ENCODE measurements at places on chromosomes 1 and 21. TPM values are rescaled to one million over a fixed set of nuclear protein-coding genes. Genes with fewer than 3 reads are reported as not detected.

- no peaks in the 10 kb centered on the region for H3K27me3 ChIP-seq
- DNase-seq: no peak
- H3K36me3 ChIP-seq: no peaks in the 10 kb centered on the region
- no peak overlapping the region for H3K27ac ChIP-seq
- H3K4me1 ChIP-seq: no peaks in the 10 kb centered on the region
These were observed 164.7 kb upstream of the RGS18 start for GRCh38 chr1:191993549-191993948.

DNA sequence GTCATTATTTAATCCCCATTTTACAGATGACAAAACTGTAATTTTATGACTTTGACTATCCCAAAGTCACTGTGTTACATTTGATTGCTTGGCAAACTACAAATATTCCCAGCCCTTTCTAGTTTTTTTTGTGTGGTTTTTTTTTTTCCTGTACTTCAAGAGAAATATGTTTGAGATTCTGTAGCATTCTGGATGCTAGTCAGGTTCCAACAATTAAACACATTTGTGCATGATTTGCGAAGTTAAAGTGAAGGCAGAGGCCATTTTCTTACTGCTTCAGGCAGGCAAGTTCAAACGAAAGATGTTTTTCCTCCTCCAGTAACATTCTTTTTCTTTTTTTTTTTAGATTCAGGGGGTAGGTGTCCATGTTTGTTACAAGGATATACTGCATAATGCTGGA lies 107.9 kb upstream of the SERTAD4 start:
- H3K27ac ChIP-seq: no peak overlapping the region
- no peaks in the 10 kb centered on the region for H3K36me3 ChIP-seq
- H3K4me3 ChIP-seq: no peak overlapping the region
- H3K4me1 ChIP-seq: no peaks in the 10 kb centered on the region
- DNase-seq: no peak
- H3K27me3 ChIP-seq: no peaks in the 10 kb centered on the region

The LDLRAD1 gene
- total RNA-seq: not detected

DNA sequence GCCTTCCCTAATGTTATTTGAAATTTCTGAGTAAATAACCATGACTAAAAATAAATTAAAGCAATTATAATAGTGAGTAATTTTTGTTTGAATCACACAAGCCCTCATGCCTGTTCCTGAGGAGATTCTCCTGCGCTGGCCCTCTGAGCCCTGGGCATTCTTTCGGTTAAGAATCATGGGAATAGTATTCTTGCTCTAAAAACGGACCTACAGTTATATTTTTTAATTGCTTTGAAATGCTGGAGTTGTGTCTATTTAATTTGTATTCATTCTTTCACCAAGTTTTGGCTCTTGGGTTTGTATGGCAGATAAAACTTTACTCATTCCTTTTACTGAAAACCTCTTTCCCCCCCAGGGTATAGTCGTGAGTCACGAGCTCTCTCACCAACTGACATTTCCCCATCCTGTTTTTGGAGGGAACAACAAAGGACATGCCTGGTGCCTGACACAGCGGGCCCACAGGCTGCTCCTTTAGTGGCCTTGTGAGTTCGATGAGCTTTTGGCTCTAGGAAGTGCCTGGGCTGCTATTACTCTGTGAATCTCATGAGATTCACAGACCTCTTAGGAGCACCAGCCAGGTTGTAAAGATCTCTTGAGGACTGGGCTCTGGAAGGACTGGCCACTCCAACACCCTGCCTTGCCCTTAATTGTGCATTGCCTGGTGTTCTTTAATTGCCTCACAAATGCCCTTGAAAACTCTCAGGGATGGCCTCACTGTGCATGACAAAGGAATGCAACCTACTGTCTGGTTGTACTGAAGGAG lies 58.6 kb downstream of the DDR2 start:
- H3K4me1 ChIP-seq: no peaks in the 10 kb centered on the region
- DNase-seq: no peak
- H3K27me3 ChIP-seq: no peaks in the 10 kb centered on the region
- H3K36me3 ChIP-seq: no peaks in the 10 kb centered on the region

The GRIK1 gene
- total RNA-seq: not detected

The ERICH3 gene
- total RNA-seq: 0.46 TPM

DNA sequence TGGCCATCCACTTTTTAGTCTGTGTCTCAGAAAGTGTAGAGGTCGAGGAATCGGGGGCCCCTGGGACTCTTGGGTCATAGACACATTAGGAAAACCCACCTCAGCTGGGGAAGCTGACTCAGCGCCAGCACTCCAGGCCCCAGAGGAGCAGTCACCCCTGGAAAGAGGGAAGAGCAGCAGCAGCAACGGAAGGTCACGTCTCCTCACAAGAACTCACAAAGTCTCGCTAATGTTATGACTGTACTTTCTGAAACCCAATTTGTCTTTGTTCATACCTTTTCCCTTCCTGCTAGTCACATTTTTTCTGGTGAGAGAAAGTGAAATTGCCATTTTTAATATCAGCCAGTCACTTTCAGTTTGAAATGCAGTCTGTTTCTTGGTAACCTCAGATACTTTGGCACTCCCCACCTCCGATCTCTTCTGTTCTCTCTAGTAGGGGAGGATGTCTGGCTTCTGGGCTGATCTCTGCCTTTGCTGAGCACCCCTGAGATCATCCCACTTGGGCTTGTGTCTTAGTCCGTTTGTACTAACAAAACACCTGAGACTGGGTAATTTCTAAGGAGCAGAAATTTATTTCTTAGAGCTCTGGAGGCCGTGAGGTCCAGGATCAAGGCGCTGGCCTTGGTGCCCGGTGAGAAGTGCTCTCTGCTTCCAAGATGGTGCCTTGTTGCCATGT lies 6.0 kb upstream of the NLRP3 start:
- H3K27me3 ChIP-seq: no peaks in the 10 kb centered on the region
- H3K4me1 ChIP-seq: peaks cover 23% of the 10 kb centered on the region
- H3K27ac ChIP-seq: no peak overlapping the region
- no peaks in the 10 kb centered on the region for H3K36me3 ChIP-seq
- no peak for DNase-seq

DNA sequence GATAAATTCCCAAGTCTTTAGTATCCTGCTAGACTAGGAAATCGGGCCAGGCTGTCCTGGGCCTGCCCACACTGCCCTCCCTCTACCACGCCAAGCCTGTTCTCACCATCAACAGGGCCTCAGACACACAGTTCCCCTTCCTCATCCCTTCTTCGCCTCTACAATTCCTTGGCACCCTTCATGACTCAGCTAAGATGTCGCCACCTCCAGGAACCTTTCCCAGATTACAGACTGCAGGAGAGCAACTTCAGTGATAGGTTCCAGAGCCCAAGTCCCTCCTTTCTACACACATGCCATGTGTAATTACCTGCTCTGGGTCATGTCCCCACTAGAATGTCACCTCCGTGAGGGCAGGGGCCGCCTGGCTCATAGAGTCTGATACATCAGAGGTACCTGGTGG lies 3.3 kb downstream of the RIMS3 start:
- no peak overlapping the region for H3K4me3 ChIP-seq
- H3K36me3 ChIP-seq: no peaks in the 10 kb centered on the region
- H3K4me1 ChIP-seq: peaks cover 18% of the 10 kb centered on the region
- no peak for DNase-seq

GRCh38 chr1:173337126-173337525 lies 130.0 kb upstream of the TNFSF4 start:
- no peak overlapping the region for H3K27ac ChIP-seq
- no peak for DNase-seq
- no peaks in the 10 kb centered on the region for H3K27me3 ChIP-seq

GRCh38 chr1:164745736-164746135 lies 186.8 kb downstream of the PBX1 start:
- H3K27me3 ChIP-seq: no peaks in the 10 kb centered on the region
- H3K4me3 ChIP-seq: no peak overlapping the region
- no peak for DNase-seq
- H3K27ac ChIP-seq: no peak overlapping the region
- no peaks in the 10 kb centered on the region for H3K4me1 ChIP-seq
- H3K36me3 ChIP-seq: no peaks in the 10 kb centered on the region

DNA sequence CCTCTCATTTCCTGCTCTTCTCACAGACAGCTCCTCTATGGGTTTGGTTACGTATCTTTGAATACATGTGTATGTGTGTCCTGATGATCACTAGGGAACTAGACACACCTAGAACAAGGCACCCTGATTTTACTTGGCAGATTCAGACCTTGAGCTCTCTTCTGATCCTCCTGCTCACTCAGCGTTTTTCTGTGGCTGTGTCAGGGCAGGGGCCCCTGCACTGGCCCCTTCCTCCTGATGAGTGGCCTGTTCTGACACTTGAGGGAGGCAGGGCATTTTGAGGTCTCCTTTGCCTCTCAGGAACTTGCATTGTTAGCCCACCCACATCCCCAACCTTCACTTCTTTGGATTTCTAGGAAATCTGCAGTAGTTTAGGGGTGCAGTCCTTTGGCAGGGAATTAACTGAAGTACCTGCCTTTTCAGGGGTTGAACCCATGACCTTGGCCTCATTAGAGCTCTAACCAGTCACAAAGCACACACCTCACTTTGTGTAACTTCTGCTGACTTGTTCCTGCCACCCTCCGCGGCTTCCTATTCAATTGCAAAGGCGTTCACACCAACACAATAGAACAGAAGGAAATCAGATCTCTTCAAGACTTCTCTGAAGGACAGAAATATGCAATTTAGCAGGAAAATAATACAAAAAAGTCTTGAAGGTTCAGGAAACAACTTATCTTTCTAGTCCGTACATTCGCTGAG lies 8.8 kb downstream of the SMYD2 start:
- no peak for DNase-seq
- H3K27ac ChIP-seq: no peak overlapping the region
- no peak overlapping the region for H3K4me3 ChIP-seq
- H3K27me3 ChIP-seq: no peaks in the 10 kb centered on the region

DNA sequence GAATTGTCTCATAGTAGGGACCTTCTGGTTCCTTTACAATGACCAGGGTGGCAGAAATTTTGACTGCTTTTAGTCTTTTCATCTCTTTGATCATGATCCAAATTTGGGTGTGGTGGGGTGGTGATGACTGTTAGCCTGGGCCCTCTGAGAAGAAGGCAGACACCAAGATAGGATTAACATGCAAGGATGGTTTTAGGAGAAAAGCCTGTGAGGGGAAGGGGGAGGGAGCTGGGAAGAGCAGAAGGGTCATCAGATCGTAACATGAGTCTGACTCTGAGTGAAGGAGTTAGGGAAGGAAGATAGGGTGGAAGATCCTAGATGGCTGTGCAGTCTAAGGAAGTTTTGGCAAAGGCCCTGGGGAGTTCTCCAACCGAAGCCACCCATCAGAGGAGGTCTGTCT lies 28.5 kb upstream of the CAMSAP2 start:
- H3K27ac ChIP-seq: no peak overlapping the region
- no peak for DNase-seq
- no peaks in the 10 kb centered on the region for H3K36me3 ChIP-seq
- H3K4me3 ChIP-seq: no peak overlapping the region

DNA sequence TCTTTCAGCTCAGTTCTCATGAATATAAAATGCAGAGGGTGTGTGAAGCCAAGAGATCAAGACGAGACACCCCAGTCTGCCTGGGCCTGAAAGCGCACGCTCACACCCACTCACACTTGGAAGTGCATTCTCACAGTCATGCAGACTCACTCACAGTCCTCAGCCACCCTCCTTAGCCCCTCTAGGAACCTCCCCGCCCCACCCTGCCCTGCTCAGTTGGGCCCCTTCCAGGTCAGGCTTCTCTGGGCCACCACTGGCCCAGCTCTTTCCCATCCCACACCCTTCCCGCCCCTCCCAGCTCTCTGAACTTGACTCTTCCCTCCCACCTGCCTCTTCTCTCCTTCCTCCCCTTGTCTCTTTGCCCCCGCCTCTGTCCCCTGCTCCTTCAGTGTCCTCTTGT lies 93.8 kb downstream of the EPHB2 start:
- H3K4me1 ChIP-seq: no peaks in the 10 kb centered on the region
- H3K27me3 ChIP-seq: no peaks in the 10 kb centered on the region
- no peak for DNase-seq

DNA sequence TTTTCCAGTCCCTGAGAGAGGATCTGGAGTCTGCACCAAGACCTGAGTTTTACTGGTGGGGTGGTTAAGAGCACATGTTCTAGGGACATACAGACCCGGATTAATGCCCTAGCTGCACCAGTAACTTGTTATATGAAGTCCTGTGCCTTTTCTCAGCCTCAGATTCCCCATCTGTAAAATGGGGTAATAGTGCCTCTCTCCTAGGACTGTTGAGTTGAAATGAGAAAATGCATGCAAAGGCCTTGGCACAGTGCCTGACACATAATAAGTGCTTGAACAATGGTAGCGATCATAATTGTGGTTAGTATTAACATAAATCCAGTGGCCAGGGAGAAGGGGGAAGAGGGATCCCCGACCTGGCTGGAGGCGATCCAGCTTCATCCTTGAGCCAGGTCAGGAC lies 12.3 kb downstream of the AHDC1 start:
- H3K27ac ChIP-seq: no peak overlapping the region
- no peak overlapping the region for H3K4me3 ChIP-seq
- H3K36me3 ChIP-seq: no peaks in the 10 kb centered on the region
- DNase-seq: no peak

The FCRL2 gene
- 81.0 TPM for total RNA-seq

The FALEC gene
- 2.6 TPM for total RNA-seq

- H3K4me1 ChIP-seq: peaks cover 68% of the 10 kb centered on the region
- H3K27ac ChIP-seq: peak overlapping the region; percentile 62
- H3K36me3 ChIP-seq: peaks cover 69% of the 10 kb centered on the region
- H3K4me3 ChIP-seq: no peak overlapping the region
- no peak for DNase-seq
- H3K27me3 ChIP-seq: no peaks in the 10 kb centered on the region
These were observed 94.4 kb downstream of the ITPKB start for GRCh38 chr1:226644541-226645176.

- H3K36me3 ChIP-seq: no peaks in the 10 kb centered on the region
- DNase-seq: no peak
- no peak overlapping the region for H3K4me3 ChIP-seq
- no peaks in the 10 kb centered on the region for H3K27me3 ChIP-seq
These were observed 11.6 kb downstream of the PEF1 start for GRCh38 chr1:31633117-31633516.

DNA sequence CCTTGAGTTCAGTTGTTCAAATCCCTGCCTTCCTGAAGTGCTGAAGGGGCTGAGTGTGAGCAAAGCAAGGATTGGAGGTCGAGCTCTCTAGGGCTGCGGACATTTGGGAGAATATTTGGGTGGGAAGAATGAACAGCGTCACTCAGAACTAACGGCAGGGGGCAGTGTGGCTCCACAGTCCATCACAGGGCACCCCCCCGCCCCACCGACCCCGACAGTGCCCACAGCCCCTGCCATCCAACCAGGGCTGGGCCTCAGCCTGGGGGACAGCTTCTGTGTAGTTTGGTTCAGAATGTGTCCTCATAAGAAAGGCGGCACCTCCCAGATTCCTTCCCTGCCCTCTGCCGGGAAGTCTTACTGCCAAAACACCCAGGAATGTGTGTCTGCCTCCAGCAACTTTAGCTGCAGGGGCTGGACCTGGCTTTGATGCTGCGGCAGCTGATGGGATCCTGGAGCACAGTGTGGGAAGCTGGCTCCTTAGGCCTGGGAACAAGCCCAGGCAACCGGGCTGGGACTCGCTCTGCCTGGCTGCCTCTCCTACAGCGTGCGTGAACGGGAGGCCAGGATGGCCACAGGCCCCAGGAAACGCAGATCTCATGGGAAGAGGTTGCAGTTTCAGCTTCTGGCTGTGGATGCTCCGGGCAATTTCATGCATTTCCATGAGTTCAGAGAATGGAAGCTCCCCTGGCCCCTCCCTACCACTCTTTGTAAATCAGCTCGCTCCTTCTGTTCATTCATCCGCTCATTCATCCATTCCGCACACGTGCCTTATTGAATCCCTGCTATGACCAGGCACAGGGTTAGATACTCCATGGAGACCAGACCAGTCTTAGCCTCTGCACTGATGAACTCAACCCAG lies 104.9 kb upstream of the TMPRSS2 start:
- DNase-seq: no peak
- no peaks in the 10 kb centered on the region for H3K4me1 ChIP-seq
- no peaks in the 10 kb centered on the region for H3K27me3 ChIP-seq
- H3K27ac ChIP-seq: no peak overlapping the region
- no peak overlapping the region for H3K4me3 ChIP-seq

All from B cell (primary cell).